Stimulated activated CD4-positive, alpha-beta T cell treated with anti-CD3 and anti-CD28 coated beads, Interleukin-4, amount 100 ng/mL, for 24 hours (primary cell): ENCODE measurements at places on chromosomes 16 and 17.
A peak's percentile ranks its signal among the peaks of the same experiment; 100 is the strongest.

DNA sequence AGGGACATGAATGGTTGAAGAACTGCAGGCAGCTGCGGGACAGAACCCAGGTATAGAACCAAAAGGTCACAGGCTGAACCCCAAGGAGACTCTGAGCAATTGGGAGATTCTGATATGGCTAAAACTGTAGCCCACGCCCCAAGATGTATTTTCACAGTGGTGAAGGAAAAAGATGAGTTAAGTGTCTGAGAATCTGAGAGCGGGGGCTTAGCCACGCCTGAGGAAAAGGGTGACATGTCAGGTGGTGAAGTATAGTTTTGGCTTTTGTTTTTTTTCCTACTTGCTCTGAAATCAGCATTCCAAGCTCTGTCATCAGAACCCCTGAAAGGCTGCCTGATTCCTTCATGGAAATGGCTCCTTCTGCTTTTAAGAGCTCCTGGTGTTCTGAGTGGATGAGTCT lies 73.3 kb downstream of the AKAP1 start:
- DNase-seq = no peak

- DNase-seq = no peak
Observed at GRCh38 chr16:13939821-13940220, 19.9 kb downstream of the ERCC4 start.

GRCh38 chr17:67324330-67324729 lies 42.0 kb downstream of the PSMD12 start:
- DNase-seq = no peak

- DNase-seq = no peak
Observed at GRCh38 chr16:3223913-3224515, 10.9 kb downstream of the ZNF200 start.

- DNase-seq = no peak
Observed at GRCh38 chr17:9217151-9218056, 196.1 kb downstream of the NTN1 start.

GRCh38 chr16:12417815-12418211 lies 385.9 kb downstream of the CPPED1 start:
- no peak for DNase-seq

DNA sequence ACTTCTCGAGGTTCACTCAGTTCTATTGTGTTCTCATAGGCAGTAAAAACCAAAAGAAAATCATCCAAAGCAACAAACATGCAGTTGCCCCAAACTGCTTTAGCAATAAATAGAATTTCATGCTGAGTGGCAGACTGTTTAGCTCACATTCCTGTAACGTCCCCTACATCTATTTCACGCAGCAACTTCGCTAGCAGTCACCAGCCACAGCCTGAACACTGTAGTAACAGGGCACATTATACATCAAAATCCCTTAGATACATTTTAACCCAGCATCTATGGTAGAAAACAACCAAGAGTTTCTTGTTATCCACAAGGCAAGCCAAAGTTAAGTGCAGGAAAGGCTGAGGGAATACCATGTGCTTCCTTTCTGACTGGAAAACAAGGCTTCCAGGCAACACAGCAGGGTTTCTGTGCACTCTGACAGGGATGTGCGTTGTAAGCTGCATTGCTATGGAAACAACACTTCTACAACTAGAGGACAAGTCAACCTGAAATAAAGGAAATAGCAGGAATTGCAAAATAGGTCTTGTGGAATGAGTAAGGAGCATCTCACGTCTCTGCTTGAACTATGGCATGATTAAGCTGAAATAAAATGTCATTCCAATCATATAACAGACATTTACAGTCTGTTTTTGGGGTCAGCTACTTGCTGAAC lies 55.4 kb downstream of the CFDP1 start:
- DNase-seq = no peak

GRCh38 chr17:62725791-62726249 lies 82.3 kb downstream of the MARCHF10 start:
- no peak for DNase-seq

GRCh38 chr17:81244358-81245023 lies 5.4 kb downstream of the NDUFAF8 start:
- DNase-seq = no peak

DNA sequence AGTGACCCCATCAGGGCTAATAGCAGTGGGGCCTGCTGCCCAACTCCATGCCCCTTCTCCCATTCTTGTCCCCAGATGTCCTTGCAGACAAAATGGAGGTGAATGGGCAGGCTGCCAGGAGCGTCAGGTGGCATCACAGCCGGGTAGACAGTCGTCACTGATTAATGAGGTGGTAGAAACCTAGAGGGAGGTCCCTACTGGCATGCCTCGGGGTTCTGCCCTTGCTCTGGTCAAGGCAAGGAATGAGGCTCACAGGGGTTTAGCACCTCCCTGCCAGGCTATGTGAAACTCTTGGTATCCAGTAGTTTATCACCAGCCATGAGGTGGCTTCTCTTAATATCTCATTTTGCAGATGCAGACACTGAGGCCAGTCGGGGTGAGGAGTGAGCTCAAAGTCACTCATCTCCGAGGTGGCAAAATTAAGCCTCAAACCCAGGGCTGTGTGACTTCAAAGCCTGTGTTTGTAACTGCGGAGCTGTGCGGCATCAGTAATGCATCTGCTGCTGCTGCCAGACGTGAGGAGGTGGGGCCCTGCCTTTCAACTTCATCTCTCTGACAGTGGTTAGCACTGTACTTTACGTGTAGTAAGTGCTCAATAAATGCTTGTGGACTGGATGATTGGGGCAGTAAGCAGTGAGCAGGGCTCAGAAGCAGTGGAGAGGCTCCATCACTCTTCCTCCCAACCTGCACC lies 21.3 kb downstream of the RAI1 start:
- DNase-seq = no peak

DNA sequence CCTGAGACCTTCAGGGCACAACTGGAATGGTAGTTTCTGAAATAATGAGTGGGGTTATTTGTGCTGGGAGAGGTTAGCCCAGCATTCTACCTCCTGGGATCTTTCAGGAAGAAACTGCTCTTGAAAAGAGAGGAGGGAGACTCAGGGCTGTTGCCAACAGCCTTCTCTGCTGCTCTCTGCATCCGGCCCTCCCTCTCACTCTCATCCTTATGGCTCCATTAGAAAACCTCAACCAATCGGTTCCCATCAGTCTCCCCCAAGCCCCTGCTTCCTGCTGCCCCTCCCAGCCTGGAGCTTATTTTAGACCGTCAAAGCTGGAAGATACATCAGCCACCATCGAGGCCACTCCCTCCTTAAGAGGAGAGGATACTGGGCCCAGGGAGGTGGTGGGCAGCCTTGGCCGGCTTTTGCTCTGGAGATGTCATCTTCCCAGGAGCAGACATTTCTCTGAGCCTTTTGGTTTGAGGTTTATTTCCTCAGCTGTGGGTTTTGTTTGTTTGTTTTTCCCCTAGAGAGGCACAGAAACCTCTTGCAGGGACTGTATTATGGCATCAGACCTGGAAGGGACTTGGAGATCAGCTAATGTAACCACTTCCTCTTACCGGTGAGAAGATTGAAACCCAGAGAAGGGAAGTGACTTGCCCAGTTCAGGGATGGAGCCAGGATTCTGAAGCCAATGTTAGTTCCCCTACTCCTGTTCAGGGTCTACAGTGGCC lies 2.7 kb downstream of the MPRIP start:
- DNase-seq = no peak

DNA sequence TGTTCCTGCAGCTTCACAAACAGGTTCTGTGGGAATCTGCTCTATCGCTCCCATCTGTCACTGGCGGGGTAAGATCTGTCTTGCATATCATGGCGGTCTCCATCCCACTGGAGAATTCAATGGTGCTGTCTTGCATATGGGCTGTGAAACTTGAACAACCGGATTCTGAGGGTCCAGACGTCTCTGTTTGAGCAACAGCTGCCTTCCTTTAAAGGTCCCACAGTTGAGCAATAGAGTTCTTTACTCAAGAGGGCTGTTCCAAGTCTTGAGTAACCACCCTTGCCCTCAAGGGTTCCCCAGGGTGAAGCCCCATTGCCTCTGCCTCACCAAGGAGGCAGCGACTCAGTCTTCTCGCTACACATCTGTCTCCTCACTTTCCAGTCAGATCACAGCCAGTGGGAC lies 50.8 kb downstream of the ZFHX3 start:
- DNase-seq = no peak

DNA sequence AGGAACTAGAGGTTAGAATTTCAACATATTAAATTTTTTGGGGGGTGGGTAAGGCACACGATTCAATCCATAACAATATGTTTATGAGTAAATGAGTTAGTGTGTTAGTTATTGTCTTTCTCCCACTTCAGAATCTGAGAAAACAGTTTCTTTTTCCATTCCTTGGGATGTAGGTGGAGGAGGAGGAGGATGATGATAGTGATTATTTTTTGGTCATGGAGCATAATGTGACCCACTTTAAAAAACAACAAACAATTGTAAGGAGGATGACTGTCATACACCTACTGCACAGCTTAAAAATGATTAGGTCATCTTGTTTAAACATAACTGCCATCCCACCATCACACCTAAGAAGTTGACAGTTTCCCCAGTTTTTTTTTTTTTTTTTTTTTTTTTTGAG lies 148.7 kb downstream of the CDRT15L2 start:
- DNase-seq = no peak

DNA sequence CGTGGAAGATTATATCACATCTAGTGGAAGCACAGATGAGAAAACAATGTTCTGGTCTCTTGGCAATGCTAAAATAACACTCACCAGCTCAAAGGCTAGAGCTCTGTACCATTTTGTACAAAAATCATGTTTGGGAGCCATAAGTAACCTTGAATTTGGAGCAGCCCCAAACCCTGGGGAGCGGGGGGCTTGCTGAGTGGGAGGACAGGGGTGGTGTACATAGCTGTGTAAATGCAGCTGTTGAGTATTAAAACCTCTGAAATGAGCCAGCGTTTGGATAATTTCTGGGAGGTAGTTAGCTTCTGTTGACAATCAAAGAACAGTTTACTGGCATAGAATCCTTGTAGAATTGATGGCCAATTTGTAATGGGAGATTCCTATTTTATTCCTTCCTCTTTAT lies 4.3 kb downstream of the MYH8 start:
- no peak for DNase-seq

DNA sequence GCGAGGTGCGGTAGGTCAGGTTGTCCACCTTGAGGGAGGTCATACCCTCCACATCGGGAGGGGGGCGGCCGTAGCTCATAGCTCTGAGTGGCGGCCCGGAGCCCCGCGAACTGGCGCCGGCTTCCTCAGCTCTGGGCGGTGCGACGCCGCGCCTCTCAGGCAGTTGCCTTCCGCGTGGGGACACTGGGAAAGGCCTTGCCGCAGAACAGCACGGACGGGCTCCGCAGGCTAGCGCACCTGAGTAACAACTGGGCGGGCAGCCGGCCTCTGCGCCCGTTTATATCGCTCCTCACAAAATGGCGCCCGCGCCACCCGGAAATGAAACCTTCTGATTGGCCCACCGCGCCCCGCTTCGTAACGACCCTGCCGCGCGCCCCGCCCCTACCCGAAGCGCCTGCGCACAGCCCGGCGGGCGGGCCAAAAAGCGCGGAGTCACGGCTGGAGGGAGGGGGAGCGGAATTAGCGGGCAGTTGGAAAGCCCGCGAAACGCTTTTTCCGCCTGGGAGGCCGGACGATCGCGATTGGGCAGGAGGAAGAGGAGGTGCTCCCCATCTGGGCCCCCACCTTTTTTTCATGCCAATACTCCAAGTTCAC lies at the start of gene SRSF2:
TSS of gene SRSF2 (minus strand) at position 250 of the 594 bp plus-strand sequence. CDS start at position 79, 171 bp downstream.
- DNase-seq = peak; percentile 98

DNA sequence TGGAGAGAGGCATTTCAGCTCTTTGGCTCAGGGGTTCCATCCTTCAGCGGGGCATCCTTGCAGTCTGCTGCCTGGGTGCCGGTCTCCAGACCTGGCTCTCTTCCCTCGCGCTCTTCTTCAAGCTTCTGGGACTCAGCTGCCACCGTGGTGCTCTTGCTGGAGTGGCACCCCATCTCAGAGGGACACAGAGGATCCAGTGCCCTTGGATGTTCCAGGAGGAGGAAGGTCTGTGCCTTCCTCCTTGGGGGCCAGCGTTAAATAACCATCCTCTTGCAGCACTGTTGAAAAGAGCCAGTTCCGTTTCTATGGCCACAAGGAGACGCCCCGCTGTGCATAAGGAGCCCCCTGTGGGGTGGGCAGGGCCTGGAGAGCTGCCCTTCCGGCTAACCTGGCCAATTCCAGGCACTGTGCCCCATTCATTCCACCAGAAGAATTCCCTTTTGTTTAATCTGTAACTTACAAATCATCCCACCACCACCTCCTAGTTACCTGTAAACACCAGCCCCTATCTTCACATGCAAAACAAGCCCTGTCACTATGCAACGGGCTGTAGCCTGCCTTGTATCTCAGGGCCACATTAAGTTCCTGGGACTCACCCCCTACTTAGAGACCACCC lies 8.6 kb downstream of the CHD9NB start:
- no peak for DNase-seq

DNA sequence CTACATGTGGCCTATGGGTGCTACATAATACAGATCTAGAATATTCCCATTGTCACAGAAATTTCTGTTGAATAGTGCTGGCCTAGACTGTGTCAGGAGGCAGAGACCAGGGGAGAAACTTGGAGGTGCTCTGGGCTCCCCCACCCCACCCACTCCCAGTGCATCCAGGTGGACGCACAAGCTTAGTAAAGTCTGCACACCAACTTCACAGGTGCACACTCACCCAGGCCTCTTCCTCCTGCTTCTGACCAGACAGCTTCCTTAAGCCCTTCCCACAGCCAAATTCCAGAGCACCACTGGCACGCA lies 7.6 kb upstream of the CNP start:
- DNase-seq = no peak

GRCh38 chr16:17416461-17417311 lies 54.1 kb downstream of the XYLT1 start:
- peak; percentile 62 for DNase-seq

- no peak for DNase-seq
Observed at GRCh38 chr17:27386206-27387075, 69.8 kb upstream of the KSR1 start.

GRCh38 chr16:20353379-20353778 lies 864 bp upstream of the UMOD start:
- DNase-seq = no peak

DNA sequence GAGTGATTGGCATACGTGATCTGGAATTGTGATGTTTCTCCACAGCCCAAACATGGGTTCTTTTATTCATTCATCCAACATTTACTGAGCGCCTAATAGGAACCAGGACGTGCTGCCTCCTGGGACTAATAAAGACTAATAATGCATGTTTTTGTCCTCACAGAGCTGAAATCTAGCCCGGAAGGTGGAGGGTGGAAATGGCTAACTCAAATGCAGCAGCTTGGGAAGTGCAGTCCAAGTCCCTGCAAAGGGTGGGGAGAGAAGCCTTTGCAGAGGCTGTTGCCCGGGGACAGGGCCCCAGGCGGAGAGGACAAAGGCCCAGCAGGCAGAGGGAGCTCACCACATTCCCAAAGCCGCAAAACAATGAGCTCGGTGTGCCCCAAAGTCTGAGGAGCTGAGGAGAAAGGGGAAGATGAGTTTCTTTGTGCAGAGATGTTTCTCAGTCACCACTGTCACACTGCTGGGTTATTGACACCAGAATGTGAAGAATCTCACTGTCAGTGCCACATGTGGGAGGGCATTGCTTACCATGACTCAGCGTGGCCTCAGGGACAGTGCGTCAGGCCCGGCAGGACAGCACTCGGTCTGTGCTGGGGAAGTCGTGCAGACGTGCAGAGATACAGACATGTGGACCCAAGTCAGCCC lies 118.2 kb upstream of the CHMP6 start:
- DNase-seq = no peak

GRCh38 chr16:2333772-2334379 lies 6.7 kb downstream of the ABCA3 start:
- no peak for DNase-seq
